ENCODE measurements at places on chromosomes 1 and 21. TPM values are rescaled to one million over a fixed set of nuclear protein-coding genes. Genes with fewer than 3 reads are reported as not detected.

GRCh38 chr1:19096990-19097389 is 113.1 kb downstream of the UBR4 start:
- H3K27ac ChIP-seq, result no peak overlapping the region
- no peaks in the 10 kb centered on the region for H3K4me1 ChIP-seq
- peaks cover 15% of the 10 kb centered on the region for H3K36me3 ChIP-seq
- no peak for DNase-seq

SERPINC1 gene
- total RNA-seq, result 0.59 TPM

PROK1 gene
- total RNA-seq, result not detected

DNA sequence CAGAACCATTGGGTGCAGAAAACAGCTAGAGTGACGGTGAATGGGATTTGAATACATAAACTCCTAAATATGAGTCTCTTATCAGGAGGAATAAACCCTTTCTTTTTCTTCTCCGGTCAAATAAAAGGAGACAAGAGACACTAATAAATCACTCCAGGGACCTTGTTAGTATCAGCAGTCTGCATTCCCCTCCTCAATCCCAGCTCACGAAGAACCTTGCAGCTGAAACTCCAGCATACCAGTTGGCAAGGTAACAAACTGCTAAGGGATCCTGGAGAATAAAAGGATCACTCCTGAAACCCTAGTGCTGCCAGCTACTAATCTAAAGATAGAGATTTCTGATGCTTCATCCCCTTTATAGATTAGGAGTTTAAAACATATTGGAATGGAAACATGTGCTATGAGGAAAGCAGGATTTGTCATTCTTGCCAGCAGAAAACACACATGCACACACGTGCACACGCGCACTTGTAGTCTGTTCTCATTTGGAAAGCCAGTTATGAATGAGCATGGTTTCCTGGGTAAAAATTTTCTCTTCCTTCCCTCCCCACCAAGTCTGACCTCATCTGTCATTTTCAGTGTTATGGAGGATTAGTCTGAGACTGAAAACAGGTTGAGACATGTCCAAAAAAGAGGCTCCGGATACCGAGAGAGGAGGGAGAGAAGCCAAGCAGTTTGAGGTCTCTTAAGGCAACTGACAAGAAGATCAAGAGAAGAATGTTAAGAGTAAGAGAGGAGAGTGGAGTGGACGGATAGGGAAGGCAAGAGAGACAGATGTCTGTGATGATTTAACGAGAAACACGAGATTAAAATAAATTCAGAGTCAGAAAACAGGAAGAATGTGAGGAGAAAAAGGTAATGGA is 10.9 kb downstream of the IER5 start:
- no peak overlapping the region for H3K27ac ChIP-seq
- H3K4me1 ChIP-seq, result peaks cover 23% of the 10 kb centered on the region
- H3K4me3 ChIP-seq, result no peak overlapping the region
- no peak for DNase-seq
- H3K27me3 ChIP-seq, result peaks cover 20% of the 10 kb centered on the region

DNA sequence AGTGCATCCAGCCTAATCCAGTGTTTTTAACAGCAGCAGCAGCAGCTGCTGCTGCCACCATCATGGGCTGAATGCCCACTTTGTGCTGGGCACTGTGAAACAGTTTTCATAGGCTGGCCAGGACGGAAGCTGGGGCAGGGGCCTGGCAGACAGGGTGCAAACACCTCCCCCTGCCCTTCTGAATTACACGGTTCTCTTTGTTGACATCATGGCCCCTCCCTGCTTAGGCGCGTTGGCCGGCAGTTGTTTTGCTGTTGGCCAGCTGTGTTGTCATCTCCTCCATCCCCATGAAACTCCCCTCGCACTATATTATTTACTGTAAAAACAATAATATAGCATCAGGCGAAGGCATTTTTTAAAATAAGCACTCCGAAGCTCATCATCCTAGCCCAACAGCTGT is 33.1 kb downstream of the PTPRU start:
- peaks cover 26% of the 10 kb centered on the region for H3K4me1 ChIP-seq
- H3K36me3 ChIP-seq, result peaks cover 5% of the 10 kb centered on the region
- H3K4me3 ChIP-seq, result no peak overlapping the region
- no peaks in the 10 kb centered on the region for H3K27me3 ChIP-seq

All from Calu3 (cell line).